Osteocyte (in vitro differentiated cells): ENCODE measurements at places on chromosomes 12 and 14.

DNA sequence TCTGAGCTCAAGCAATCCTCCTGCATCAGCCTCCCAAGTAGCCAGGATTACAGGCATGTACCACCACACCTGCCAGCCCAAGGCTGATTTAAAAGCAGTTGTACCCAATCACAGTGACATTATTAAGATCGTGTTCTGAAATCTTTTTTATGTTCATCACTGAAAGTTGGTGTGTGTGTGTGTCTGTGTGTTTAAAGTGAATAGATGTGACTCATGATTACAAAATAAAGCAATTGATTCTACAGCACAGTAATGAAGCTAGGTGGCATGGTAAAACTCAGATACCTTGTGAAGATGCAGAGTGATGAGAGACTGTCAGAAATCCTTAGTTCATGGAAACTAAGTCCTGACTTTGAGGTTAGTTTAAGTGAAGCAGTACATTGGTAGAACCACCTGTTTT is 74.2 kb upstream of the ATP2B1 start:
- DNase-seq: no peak

DNA sequence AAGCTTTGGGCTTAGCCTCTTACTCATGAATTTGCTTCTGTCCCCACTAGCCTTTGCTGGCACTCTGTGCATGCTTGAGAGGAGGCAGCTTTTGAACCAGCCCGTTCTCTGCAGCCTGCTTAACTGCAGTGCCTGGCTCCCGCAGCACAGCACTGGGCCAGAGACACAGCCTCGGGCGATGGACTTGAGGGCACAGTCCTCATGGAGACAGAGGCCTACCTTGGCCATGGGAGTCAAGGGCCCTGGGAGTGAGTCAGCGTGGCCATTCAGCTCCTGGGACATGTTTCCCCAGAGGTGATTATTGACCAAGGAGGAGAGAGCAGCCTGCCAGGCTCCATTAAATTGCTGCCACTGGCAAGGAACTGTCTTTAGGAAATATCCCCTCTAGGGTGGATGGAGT is 93.5 kb downstream of the SMOC1 start:
- no peak for DNase-seq

GRCh38 chr12:93441081-93441616 is 598 bp downstream of the UBE2N start:
- peak; percentile 83 for DNase-seq

GRCh38 chr14:79581912-79582576 is 629.3 kb downstream of the DIO2 start:
- no peak for DNase-seq

DNA sequence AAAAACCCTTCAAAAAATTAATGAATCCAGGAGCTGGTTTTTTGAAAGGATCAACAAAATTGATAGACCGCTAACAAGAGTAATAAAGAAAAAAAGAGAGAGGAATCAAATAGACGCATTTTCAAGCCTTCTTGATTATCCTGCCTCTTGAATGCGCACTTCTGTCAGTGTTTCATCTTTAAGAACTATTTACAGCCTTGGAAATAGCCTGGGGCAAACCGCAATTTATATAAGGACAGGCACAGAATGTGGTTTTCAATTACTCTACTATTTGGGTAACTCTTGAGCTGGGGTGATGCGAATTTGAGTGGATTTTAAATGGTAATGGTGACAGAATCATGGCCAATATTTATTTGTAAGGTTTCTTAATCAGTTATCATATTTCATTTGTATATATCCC is 179.1 kb upstream of the OTX2 start:
- DNase-seq: no peak

GRCh38 chr12:98224584-98225221 is 290.7 kb upstream of the TMPO start:
- DNase-seq: no peak

- DNase-seq: no peak
Observed at GRCh38 chr14:96380735-96381134, 11.2 kb upstream of the AK7 start.

DNA sequence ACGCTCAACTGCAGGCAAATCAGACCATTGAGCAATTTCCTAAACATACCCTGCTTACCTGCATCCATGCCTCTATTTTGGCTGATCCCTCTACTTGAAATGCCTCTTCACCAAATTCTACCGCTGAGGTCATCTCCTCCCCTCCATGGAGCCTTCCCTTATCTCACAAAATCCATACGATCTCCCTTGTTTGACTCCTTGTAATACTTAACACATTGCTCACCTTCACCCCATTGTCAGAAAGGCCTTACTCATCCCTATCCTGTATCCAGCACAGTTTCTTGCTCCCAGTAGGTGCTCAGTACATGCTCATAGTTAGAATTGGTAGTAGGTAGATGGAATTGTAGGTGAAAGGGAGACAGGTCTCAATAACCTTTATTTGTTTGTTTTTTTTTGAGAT is 5.4 kb downstream of the DDN start:
- no peak for DNase-seq

GRCh38 chr14:76872796-76873432 is 46.7 kb downstream of the LRRC74A start:
- no peak for DNase-seq

GRCh38 chr14:102998393-102998792 is 59.0 kb downstream of the CDC42BPB start:
- DNase-seq: no peak

DNA sequence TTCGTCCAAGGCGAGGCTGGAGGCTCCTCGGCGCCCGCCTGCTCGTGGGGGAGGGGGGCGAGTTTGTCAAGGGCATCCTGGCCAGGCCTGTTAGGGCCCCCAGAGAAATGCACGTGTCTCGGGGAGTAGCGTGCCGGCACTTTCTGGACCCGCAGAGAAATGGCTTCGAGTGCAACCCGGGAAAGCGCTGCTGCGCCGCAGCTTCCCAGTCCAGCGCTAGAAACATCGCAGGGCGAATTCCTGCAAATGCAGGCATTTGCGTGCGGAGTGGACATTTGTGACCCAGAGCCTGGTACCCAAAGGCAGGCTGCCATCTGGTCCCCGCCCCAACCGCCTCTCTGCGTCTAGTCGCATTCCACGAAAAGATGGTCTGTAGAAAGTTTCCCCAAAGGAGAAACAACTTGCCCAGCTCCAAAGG is 756 bp downstream of the LGR5 start:
- no peak for DNase-seq

DNA sequence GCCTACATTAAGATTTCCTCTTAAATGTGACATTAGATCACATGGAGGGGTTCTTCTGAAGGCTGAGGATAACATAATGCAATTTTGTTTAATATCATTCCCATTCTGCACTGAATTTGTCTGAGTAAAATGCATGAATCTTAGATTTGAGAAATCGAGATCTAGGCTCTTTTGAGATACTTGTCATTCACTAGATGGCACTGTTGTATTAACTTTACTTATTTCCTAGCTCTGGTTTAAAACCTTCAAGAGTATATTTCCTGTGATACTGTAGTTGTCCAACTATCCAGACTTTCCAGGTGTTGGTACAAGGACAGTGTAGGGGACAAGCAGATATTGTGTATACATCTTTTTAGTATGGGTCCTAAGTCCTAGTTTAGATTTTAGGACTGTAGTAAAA is 91.7 kb upstream of the SEL1L start:
- DNase-seq: no peak

GRCh38 chr12:18851271-18851670 is 113.4 kb downstream of the CAPZA3 start:
- DNase-seq: no peak

- peak; percentile 85 for DNase-seq
Observed at GRCh38 chr14:100031506-100032281, 33.5 kb upstream of the EVL start.

- no peak for DNase-seq
Observed at GRCh38 chr12:117522559-117522958, 161.1 kb upstream of the NOS1 start.

DNA sequence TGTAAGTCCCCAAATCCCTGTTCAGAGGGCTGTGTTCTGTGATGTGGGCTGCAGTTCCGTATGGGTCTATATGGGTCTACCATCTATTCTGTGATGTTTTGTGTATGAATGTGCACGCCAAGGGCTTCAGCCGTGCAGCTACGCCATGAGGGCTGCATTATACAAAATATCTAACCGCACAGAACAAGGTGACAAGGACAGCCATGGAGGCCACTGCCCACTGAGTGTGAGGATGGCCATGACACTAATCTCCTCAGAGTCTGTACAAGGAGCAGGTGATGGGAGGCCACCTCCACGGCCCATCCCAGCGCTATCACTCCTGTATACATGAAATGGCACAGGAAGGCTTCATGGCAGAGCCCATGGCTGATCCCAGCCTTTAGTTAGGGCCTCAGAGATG is 102.0 kb downstream of the DICER1 start:
- no peak for DNase-seq

GRCh38 chr14:55339770-55340169 is 68.5 kb downstream of the FBXO34 start:
- no peak for DNase-seq

DNA sequence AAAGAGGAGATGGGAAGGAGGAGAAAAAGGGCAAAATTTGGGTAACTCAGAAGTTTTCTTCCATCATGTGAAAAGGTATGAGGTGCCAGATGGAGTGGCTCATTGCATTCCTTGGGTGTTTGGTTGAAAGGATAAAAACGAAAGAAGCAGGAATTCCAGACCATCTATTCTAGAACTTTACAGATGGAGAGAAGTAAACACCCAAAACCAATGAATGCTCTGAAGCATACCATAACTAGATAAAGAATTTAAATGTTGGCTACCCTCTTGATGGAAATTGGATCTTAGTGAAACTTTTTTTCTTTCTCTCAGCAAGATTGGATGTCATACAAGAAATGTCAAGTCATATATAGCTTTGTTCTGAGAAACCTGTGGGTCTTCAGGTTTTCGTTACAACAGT is 175.6 kb upstream of the FAR2 start:
- DNase-seq: no peak

GRCh38 chr12:17456486-17456885 is 633.5 kb downstream of the RERGL start:
- DNase-seq: no peak

GRCh38 chr12:124655048-124655697 is 87.8 kb upstream of the NCOR2 start:
- no peak for DNase-seq

GRCh38 chr14:87380054-87380453 is 612.9 kb downstream of the GALC start:
- no peak for DNase-seq

GRCh38 chr14:76235628-76236027 is 83.9 kb downstream of the GPATCH2L start:
- DNase-seq: no peak

DNA sequence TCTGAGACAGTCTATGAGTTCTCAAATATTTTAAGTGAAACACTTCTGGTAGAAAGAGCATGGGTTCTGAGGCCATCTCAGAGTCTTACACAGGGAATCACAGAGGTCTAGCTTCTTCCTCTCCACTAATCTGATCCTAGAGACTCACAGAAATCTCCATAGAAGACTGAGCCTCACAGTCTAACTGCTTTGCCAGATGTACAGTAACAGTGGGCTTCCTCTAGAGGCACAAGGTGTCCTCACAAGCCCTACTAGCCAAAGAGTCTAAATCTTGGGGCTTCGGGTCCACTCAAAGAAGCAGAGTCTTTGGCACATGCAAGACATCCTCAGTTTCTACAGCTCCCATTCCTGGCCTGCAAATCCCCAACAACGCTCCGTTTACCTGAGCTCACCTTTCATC is 14.1 kb downstream of the OR6J1 start:
- DNase-seq: no peak

DNA sequence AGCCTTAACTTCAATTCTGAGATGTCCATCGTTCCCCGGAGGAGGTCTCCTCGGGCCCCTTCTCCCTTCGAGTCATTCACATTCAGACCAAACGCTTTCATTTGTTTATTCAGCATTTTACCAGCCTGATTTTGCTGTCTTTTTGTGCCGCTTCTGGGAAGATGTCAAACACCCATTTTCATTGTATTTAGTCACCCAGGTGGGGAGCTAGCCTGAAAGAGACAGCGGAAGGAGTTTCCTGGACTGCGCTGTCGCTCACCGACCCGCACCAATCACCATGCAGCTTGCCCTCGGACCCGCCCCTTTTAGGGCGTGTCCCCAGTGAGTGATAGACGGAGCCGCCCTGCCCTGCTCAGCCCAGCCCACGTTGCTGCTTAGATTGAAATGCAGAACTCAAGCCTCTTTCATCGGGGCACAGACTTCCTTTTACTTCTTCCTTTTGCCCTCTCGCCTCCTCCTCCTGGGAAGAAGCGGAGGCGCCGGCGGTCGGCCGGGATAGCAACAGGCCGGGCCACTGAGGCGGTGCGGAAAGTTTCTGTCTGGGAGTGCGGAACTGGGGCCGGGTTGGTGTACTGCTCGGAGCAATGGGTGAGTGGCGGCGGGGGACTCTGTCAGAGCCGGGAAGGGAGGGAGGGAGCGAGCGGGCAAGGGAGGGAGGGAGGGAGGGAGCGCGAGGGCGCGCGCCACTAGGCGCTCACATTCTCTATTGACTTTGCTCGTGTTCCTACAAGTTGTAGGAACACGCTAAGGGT is at the start of gene PAX9:
Gene PAX9, plus strand, starts transcription at position 355 of the 752 bp plus-strand sequence. Its CDS starts 230 bp downstream, at position 585.
- DNase-seq: no peak

DNA sequence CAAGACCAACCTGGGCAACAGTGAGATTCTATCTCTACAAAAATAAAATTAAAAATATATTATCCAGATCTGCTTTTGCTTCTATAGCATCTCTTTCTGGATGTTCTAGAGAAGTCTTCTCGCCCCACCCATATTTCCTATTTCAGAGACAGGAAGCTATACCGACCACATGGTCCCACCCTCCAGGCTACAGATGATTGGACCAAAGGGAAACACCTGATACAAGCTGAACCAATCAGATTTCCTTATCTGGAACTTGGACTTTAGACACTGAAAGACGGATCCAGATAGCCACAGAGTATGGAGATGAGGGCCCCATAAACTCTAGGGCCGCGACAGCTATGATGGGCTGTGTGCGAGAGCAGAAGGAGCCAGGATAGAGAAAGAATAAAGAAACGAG is 48.7 kb downstream of the CCDC60 start:
- no peak for DNase-seq

DNA sequence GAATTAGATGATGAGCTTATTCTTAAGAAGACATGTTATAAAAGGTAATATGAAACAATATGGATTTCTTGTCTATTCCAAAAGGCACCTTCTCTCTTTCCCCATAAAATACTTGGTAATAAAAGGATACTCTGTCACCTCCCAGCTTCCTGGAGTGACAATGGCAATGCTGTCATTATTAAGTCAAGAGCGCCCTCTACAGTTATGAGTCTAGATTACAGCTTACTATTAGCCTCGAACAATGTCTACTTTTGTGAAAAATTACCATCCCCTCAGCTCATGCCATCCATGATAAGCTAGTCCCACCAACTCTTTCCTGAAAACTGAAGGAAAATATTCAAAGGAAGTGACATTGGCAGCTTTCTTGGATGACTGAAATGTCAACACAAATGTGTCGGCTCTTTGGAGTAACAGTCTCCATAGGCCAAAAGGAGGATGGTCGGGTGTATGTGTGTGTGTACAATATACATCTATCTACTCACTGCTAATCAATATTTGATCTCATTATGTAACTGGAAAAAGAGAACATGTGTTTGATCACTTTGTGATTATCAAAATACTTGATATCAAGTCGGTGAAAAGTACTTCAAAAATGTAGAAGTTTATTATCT is 48.7 kb upstream of the CDKN3 start:
- peak; percentile 17 for DNase-seq

GRCh38 chr14:68167383-68168087 is 348.0 kb downstream of the RAD51B start:
- DNase-seq: no peak

GRCh38 chr14:38363217-38363616 is 107.3 kb upstream of the CLEC14A start:
- no peak for DNase-seq
